ENCODE measurements at places on chromosomes 2 and 18.

DNA sequence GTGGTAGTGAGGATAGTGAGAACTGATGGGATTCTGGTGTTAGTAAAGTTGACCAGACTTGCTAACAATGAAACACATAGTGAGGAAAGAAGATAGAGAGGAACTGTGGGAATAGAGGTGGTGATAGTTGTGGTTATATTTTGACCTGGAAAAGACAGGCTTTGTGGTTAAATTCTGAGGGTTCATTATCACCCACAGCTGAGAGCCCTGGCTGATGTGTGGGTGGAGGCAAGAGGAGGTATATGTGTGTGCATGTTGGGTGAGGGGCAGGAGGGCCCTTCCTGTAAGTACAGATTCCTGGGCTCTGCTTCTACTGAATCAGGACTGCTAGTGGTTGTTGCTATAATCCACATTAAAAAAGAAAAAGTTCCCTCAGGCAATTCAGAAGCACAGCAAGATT lies 26.2 kb upstream of the TMEM163 start:
- no peak for DNase-seq

- DNase-seq: no peak
Observed at GRCh38 chr18:34749721-34750120, 39.6 kb downstream of the DTNA start.

GRCh38 chr18:46832849-46833248 lies 76.0 kb upstream of the ST8SIA5 start:
- no peak for DNase-seq

GRCh38 chr2:2875831-2876230 lies 501.8 kb downstream of the EIPR1 start:
- DNase-seq: no peak

DNA sequence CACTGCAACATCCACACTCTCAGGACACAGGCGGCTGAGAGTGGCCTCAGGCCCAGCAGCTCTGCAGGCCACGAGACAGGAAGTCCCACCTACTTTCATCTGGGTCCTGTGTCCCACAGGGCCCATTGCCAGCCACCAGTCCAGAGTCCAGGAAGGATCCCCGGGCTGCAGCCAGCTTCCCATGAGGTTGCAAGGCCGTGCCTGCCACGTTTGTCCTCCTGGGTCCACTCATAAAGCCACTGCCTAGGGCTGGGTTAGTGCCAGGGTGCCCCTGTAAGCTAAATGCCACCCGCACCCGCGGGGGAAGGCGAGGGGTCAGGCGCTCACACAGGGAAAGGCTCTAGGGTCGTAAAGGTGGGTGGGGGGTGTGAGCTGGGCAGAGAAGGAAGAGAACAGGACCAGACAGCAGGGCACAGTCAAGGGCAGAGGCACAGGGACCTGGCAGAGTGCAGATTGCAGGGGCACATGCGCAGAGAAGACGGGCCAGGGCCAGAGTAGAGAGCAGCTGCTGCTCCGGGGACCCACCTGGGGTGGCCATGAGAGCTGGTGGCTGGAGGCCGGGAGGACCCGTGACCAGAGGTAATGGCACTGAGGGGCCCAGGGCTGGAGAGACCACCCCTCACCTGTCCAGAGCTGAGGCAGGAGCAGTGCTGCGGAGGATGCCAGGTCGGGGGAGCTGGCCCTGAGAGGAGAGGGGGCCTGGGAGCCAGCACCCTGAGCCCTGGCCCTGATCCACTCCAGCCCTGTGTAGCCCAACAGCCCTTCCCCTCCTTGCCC lies 8.0 kb downstream of the AGXT start:
- no peak for DNase-seq

GRCh38 chr2:147863835-147864234 lies 19.0 kb downstream of the ACVR2A start:
- no peak for DNase-seq

DNA sequence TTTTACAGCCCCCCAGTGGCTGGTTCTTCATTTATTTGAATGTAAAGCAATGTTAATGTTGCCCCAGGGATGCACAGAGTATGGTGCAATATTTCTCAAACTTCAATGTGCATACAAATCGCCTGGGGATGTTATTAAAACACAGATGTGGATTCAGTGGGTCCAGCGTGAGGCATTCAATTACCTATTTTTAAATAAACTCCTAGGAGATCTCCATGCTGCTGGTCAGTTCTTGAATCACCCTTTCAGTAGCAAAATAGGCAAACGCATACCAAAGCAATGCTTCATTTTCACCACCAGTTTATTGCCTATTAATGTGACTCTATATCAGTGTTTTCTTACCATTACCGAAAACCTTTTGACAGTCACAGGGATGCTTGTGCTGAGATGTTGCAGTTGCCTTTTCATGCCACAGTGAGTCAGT lies 530.7 kb downstream of the CBLN2 start:
- no peak for DNase-seq

GRCh38 chr2:241459520-241459919 lies 48.9 kb downstream of the STK25 start:
- DNase-seq: no peak
